ENCODE measurements at places on chromosomes 5 and 9.

DNA sequence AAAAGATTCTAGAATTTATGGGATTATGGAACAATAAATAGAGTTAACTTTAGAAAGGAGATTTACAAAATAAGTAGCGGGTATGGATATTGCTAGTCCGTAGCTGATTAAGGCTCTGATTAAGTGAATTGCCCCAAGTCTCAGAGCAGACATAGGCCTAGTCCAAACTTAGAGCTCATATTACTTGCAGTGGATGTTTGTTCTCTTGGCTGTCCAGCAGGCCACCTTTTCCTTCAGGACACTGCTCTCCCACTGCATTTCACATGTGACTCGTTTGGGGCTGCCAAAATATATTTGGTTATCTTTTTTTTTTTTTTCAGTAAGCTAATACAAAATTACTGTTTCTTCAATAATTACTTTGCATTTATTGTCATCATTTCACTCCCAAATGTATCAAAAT is 76.6 kb downstream of the ARRDC3 start:
- DNase-seq: no peak

GRCh38 chr5:159826351-159827214 is 89.7 kb upstream of the ADRA1B start:
- peak; percentile 10 for DNase-seq

- DNase-seq: no peak
Observed at GRCh38 chr9:90085633-90086032, 480.8 kb downstream of the GADD45G start.

GRCh38 chr5:72314571-72315172 is 5.4 kb downstream of the MRPS27 start:
- no peak for DNase-seq

GRCh38 chr5:143322176-143322575 is 81.3 kb downstream of the NR3C1 start:
- no peak for DNase-seq

DNA sequence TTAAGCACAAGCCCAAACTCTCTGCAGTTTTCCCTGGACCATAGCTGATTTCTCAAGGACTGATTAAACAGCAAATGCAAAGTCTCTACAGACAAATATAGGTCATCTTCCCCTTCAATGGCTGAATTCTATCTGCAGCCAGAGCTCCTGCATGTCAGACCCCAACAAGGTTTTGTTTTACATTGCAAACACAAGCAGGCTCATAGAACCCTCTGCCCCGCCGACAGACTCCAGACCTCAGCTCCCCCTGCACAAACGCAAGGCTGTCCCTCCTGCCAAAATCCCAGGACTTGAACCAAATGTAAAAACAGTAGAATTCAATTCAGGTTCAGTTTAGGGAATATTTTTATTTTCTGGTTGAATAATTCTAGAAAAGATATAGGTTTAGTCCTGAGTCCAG is 526.7 kb upstream of the TRPC7 start:
- DNase-seq: no peak

GRCh38 chr9:117718085-117718484 is 13.9 kb downstream of the TLR4 start:
- no peak for DNase-seq

- no peak for DNase-seq
Observed at GRCh38 chr5:59034498-59035186, 451.8 kb downstream of the RAB3C start.

DNA sequence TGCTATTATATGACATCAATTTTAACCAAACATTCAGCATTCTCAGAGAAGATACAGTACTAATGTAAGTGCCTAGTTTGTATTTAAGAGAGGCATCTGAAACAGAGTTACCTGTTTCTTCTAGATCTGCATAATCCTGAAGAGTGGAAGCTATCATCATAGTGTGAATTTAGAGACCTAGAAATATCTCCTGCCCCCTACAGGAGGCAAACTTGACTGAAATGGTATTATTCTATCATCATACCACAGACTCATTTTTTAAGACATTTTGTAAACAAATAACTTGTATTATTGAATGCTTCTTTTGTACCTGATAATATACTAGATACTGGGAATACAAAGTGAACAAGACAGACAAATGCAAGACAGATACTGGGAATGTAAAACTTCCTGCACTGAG is 216.8 kb upstream of the RPS23 start:
- DNase-seq: no peak

DNA sequence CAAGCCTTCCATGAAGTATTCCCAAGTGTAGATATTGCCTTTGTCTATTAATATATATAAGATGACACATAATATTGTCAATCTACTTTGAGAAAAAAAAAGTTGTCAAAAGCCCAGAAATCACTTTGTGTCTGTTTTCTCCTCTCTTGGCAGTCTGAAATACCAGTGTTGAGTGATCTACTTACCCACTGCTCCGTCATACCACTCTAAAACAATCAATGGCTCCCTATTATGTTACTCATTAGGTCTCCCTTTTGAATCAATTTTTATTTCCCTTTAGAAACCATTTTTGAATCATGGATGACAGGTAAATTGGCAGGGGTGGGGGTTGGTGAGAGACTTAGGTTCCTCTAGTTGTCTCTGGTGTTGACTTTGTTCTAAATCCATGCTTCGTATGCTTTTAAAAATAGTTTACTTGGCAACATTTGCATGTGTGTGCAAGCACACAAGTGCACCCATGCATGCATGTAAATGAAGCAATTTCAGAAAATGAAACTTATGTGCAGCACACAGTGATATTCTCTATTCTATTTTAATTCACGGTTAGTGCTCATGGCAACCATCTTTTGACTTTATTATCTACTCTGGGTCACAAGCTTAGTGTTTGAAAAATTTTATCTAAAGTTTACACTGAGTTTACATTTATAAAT is 378.9 kb downstream of the RAB3C start:
- DNase-seq: no peak

DNA sequence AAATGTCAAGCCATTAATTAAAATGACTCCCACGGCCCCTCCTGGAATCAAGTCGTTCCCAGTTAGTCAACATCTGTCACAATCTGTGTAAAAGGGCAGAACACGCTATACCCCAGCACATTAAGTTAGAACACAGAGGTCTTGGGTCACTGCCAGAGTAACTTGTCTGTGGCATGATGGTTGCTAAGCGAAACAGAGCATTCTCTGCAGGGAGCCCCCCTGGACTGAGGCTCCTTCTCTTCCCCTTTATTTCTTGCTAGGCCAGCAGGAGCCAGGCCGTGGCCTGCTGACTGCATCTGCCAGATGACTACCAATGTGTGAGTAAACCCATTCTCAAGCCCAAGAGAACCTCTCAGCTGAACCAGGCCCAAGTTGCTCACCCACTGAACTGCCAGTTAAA is 51.9 kb upstream of the ZBED3 start:
- DNase-seq: no peak

GRCh38 chr5:132896685-132897084 is 23.2 kb downstream of the LEAP2 start:
- DNase-seq: no peak

GRCh38 chr9:68730570-68731235 is 25.7 kb downstream of the PIP5K1B start:
- no peak for DNase-seq

DNA sequence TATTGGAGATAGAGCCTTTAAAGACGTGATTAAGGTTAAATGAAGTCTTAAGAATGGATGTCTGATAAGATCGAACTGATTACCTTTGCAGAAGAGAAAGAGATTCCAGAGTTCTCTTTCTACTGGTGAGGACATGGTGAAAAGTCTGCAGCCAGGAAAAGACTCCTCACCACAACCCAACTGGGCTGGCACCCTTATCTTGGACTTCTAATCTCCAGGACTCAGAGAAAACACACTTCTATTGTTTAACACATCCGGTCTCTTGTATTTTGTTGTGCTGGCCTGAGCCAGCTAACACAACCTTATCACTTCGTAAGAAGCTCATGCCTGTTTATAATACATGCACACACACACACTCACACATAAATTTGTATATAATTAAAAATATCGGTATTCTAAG is 489.1 kb downstream of the PRDM9 start:
- no peak for DNase-seq

DNA sequence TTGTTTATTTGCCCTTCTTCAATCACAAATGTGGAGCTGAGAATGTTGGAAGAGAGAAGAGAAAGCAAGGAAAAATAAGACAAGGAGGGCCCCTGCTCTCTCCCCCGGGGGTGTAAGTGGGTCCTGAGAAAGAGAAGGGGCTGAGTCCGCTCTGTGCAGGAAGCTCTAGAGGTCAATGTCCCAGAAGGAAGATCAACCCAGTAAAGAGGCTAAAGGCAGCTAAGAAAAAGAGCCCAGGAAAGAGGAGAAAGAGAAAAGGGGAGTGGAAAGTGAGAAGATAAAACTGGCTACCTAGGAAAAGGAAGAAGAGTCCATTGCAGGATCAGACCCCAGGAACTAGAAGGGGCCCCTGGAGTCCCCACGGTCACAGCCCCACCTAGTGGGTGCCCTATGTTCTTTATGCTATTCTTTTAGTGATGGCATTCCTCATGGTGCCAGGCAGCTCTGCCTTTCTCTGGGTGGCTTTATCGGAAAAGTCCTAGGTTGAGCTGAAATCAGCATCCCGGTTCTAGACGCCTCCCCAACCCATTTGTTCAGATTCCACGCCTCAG is 583.4 kb downstream of the ACTL7B start:
- DNase-seq: peak; percentile 37

DNA sequence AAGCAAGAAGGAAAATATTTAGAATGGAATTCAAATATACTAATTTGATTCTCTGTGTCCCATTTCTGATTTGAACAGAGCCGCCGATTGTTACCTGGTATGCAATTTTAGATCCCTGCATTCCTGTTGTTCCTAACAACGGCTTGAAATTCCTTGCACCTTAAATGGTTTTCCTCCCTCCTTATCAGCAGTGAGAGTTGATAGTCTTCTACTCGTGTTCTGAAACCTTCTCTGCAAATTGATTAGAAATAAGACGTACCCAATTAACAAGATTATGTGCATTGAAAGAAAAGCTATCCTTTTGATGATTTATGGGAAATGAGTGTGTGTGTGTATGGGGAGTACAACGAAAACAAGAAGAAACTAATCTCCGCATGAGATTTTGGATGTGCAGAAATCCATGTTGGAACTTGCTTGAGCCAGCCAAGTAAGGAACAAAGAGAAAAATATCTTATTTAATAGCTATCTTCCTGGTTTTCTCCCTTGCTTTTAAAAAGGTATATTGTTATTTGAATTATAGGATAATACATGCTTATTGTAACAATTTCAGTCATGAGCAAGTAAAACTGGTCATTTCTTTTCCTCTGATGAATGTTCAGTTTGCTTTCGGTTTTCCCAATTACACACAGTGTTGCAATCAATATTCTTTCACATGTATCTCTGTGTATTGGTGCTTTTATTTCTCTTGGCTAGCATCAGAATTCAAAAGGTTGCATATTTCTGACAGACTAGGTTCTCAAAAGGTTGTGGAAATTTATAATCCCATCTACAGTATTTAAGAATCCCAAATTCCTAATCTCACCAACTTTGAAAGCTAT is 211.1 kb upstream of the ACTBL2 start:
- DNase-seq: no peak

DNA sequence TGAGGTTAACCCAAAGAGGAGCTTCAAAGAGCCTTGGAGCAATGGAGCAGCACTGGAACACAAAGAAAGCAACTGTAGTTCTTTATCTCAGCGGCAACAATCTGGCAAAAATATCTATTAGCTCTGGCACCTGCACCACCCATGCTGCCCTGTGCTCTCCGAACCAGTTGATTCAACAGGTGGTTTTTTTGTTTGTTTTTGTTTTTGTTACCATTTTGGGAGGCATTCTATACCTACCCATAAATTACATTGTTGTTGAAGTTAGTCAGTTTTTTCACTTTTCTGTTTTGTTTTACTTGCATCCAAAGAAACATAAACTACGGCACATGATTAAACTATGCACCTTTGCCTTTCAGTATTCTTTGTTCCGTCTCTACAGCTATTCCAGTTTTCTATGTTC is 16.2 kb downstream of the ESM1 start:
- no peak for DNase-seq

- DNase-seq: no peak
Observed at GRCh38 chr5:111748304-111748763, 8.7 kb downstream of the NREP start.

DNA sequence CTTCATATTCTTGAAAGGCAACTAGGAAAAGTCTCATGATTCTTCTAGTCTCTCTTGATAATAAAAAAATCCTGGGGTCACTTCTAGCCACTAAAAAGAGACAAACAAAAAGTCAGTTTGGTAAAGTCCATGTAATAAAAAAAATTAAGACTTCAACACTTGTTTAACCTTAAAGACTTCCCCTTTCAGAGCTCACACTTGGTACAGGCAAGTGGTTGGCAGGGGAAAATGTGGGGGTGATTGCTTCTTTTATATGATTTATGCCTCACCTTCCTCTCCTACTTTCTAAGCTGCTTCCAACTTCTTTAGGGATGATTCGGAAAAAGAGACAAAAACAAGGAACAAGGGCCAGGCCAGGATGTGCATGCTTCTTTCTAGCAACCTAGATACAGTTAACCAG is 5.1 kb upstream of the ERCC6L2 start:
- DNase-seq: no peak

GRCh38 chr9:92547356-92547755 is 11.6 kb upstream of the ECM2 start:
- no peak for DNase-seq

GRCh38 chr9:13750061-13750460 is 470.6 kb upstream of the MPDZ start:
- no peak for DNase-seq

- DNase-seq: peak; percentile 29
Observed at GRCh38 chr9:35915681-35916294, 6.5 kb downstream of the SPAAR start.

DNA sequence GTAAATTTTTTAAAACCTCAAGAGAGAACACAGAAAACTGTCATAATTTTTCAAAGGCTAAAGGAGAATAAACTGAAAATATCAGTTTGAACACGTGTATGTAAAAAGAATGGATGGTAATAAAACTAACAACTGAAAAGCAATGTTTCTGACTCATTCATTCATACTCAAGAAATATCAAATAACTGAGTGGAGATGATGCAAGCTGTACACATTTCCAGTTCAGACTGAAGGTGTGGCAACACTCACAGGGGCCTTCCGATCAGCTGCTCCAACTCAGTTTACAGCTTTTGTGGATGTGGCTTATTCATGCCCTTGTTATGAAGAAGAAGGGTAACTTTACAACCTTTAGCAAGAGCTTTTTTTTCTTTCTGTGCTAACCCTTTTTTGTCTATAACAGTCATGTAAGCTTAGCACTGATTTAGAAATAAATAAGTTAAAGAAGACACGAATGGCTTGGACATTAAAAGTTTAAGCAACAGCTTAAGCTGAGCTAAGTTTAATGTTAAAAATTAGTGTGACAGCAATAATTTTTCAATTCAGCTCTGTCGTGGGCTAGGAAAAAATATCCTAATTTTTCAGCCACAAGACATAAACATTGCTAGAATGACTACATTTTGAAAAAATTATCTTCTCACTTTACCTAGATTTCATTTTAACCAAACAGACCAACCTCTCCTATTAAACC is 453.5 kb downstream of the RAB3C start:
- peak; percentile 85 for DNase-seq

DNA sequence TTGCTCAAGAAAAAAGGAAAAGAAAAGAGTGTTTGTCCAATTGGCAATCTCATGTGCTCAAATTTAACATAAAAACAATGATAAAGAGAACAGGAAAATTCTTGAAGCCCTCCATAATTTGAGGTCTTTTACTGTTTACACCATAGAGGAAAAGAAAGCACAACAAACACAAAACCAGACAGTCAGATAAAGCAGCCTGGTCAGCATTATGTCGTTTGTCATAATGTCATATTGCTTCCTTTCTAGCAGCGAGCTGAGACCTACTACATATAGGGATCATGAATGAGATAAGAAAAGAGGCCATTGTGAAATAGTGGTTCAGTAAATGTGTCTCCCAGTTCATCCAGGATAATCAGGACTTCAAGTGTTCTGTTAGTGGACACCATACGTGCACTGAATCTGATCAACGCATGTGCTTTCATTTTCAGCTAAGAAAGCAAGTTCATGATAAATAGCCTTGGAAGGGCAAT is 64.7 kb upstream of the SELENOP start:
- no peak for DNase-seq

Measured in trophoblast cell (in vitro differentiated cells and primary cell).